NCI-H187 (cell line): ENCODE measurements at places on chromosomes 1 and 21.

DNA sequence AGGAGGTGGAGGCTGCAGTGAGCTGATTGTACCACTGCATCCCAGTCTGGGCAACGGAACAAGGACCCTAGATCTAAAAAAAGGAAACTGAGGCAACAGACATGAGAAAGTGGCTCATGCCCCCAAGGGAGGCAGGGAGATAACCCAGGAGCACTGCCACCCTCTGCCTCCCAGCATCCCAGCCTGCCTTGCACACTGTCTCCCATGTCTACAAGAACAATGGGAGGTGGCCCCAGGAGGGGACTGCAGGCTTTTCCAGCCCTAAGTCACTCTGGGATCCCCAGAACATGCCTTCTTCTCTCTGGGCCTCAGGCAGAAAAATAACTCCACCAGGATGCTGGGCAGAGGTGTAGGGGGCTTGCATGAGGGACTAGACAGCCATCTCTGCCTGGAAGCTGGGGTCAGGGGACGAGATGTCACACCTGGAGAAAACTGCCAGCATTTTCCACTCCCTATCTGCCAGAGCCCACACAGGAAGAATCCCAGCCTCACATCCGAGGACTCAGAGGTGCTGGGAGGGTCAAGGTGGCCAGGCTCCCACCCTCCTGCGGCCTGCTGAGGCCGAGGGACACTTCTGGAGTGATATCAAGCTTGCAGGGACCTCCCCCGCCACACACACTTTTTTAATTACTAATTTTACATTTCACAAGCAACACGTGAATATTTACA lies 21.4 kb downstream of the RUNX3 start:
- DNase-seq = no peak

DNA sequence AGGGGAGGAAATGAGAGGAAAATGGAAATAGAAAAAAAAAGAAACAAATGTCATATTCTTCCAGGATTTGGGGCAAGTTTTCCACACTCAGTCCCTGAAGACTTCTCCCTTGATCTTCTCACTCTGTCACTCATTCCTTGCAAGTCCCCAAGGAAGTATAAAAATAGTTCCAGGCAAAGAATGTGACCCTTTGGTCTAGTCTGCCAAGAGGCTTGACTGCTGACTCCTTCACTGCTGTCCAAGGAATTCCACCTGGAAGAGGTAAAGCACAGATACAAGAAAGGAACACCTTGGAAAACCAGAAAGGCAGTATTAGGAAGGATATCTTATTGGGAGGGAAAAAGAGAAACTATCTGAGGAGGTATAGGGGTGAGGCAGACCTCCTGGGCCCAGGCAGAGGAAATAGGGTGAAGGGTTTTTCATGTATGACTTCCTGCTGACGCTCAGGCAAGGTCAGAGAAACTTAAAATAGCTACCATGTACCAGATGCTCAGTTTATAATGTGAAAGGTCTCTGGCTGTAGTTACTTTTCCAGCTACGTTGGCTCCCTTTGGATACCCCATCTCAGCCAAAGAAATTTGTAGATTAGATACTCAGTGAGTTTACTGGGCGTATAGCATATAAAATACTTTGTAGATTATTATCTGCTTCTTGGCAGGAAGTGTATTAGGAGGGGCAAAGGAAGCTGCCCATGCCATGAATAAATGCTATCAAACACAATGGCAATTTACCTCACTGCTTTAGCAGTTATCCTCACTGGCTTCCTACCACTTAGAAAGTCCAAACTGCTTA lies 2.0 kb upstream of the GJA5 start:
- no peak for DNase-seq

GRCh38 chr1:234899041-234899729 lies 229.5 kb downstream of the TOMM20 start:
- DNase-seq = peak; percentile 16

GRCh38 chr1:220787069-220787619 lies 431 bp downstream of the MTARC1 start:
- DNase-seq = no peak

DNA sequence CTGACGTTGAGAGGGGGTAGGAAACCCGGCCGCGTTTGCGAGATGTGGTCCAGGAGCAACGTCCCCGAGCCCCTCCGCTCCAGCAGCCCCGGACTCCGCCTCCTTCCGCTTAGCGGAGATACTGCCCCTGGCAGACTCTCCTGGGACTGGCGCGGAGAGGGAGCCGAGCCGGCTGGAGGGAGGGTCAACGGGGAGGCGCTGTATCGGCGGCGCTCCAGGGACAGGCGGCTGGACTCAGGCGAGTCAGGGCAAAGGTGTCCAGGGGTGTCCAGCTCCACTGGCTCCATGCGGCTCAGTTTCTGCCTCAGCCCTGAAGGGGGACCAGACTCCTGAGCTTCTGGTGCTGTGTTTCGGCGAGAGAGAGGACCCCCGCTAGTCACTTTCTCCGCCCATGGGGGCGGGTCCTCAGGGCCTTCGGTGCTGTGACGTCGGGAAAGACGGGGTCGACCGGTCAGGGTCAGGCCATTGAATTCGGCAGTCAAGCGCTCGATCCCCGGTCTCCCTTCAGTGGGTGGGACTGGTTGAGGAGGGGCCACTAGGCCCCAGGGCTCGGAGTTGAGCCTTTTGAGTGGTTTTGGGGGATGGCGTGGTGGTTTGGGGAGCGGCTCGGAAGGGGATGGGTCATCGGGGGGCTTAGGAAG lies 2.8 kb upstream of the LIX1L start:
- peak; percentile 53 for DNase-seq

GRCh38 chr21:22993822-22994574 lies 1995.8 kb downstream of the NCAM2 start:
- DNase-seq = no peak

DNA sequence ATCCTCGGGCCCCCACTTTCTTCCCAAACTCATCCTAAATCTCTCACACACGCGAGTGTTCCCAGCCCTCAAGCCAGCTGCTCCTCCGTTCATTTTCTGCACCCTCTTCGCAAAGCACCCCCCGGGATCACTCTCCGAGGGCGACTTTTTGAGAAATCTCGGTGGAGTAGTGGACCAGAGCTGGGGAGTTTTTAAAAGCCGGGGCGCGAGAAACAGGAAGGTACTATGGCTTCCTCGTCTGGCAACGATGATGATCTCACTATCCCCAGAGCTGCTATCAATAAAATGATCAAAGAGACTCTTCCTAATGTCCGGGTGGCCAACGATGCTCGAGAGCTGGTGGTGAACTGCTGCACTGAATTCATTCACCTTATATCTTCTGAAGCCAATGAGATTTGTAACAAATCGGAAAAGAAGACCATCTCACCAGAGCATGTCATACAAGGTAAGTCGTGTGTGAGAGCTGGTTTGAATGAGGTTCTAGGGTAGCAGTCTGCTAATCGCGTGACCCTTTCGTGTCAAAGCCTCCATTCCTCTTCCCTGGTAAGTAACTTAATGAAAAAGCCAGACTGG lies 800 bp downstream of the DR1 start:
- DNase-seq = peak; percentile 9

- no peak for DNase-seq
These were observed 20.0 kb downstream of the CACNA1E start for GRCh38 chr1:181503171-181503810.

GRCh38 chr1:59952065-59952464 lies 25.5 kb upstream of the CYP2J2 start:
- DNase-seq = no peak

DNA sequence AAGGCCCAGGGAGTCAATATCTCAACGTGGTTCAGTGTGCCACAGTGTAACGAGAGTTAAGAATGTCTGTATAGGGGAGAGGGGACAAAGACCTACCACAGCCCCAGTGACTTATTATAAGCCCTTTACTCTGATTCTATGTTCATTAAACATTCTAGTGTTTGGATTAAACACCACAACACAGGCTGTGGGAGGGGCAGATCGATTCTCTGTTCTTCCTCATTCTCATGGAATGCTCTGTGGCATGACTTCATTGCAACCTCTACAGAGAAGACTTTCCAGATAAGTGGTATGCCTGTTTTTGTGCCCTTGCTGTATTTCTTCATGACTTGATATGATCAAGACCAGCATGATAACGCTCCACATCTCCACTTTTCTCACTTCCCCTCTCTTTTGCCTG lies 39.0 kb upstream of the CD5L start:
- DNase-seq = no peak

- DNase-seq = no peak
These were observed 95.1 kb upstream of the F3 start for GRCh38 chr1:94636624-94637023.

- DNase-seq = no peak
These were observed 38.4 kb downstream of the NEK2 start for GRCh38 chr1:211637066-211637465.

DNA sequence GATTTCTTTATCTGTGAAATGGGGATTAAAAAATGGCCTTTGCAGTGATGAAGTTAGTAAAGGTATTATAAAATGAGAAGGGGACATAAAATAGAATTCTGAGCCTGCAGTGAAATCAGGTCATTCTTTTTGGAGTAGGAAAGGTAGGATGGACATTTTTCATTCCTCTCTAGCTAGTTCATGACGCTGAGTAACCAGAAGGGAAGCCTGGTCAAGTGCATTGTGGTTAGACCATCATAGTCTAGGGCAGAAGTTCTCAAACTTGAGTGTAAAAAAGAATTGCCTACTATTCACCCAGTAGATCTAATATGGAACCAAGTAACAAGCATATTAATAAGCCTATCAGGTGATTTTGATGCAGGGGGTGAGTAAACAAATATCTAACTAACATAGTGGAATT lies 50.8 kb downstream of the TGFB2 start:
- no peak for DNase-seq

- DNase-seq = no peak
These were observed 74.5 kb upstream of the B3GALT2 start for GRCh38 chr1:193260896-193261295.

GRCh38 chr1:169260478-169261151 lies 107.0 kb downstream of the NME7 start:
- DNase-seq = no peak

DNA sequence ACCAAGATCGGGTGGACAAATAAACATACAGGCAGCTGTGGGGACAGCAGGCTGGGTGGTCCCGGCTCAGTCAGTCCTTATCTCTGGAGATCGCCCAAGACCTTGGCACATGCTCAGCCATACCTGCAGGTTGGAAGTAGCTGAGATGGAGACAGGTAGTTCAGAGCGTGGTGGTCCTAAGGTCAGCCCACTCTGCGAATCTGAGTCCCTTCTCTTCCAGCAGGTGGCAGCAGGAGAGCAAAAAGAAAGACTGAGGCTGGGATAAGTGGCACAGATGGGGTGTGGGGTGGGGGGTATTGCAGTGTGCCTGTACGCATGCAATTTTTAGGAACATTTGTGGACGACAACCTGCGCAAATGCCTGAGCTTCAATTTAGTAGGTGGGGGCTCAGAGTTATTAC lies 104.9 kb downstream of the TENT5C start:
- DNase-seq = no peak

GRCh38 chr1:175314300-175314699 lies 121.7 kb upstream of the KIAA0040 start:
- no peak for DNase-seq

GRCh38 chr1:229248821-229249817 lies 21.8 kb upstream of the RAB4A start:
- no peak for DNase-seq

DNA sequence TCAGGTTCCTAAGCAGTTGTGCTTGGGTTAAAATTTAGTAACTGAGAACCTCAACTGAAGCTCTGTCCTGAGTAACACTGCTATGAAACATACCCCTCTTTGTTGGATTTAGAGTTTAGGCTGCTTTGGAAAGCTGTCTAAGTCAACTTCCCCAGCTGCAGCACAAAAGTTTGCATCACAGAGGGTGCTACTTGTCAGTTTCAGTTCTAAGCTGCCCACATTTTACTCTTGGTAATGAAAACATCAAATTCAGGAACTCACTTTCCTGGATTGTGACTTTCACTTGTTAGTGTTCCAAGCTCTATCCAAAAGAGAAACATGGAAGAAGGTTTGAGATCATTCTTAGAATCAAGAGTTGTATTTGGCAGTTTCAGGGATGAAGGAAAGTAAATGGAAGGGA lies 191.7 kb upstream of the NFIA start:
- DNase-seq = no peak

- no peak for DNase-seq
These were observed 29.4 kb upstream of the USP24 start for GRCh38 chr1:55244476-55245099.

- no peak for DNase-seq
These were observed 2.1 kb downstream of the KIF26B start for GRCh38 chr1:245156736-245157505.

GRCh38 chr1:194067772-194068171 lies 881.4 kb upstream of the B3GALT2 start:
- DNase-seq = no peak

- DNase-seq = no peak
These were observed 47.1 kb upstream of the NEK2 start for GRCh38 chr1:211722277-211723175.

GRCh38 chr1:210741564-210741963 lies 392.4 kb downstream of the KCNH1 start:
- no peak for DNase-seq

- DNase-seq = no peak
These were observed 14.9 kb downstream of the COLGALT2 start for GRCh38 chr1:184022668-184023067.

DNA sequence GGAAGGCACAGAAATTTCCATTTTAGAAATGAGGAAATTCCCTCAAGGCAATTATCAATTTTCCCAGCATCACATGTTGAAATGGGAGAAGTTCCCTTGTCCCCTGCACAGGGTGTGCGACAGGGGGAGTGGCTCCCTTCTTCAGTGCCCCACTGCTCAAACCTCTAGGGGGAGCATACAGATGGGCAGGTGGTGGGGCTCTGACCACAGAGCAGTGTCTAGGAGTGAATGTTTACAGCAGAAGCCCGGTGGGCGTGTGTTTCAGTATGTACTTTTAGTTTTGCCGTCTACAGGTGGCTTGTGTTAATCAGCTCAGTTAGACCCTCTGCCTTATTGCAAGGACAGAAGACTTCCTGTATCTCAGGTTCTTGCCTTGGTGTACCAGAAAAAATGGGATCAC lies 493.7 kb upstream of the PLXNA2 start:
- no peak for DNase-seq

GRCh38 chr21:29712818-29713217 lies 227.0 kb downstream of the GRIK1 start:
- DNase-seq = no peak

- DNase-seq = no peak
These were observed 2.3 kb downstream of the MX1 start for GRCh38 chr21:41428311-41428710.

DNA sequence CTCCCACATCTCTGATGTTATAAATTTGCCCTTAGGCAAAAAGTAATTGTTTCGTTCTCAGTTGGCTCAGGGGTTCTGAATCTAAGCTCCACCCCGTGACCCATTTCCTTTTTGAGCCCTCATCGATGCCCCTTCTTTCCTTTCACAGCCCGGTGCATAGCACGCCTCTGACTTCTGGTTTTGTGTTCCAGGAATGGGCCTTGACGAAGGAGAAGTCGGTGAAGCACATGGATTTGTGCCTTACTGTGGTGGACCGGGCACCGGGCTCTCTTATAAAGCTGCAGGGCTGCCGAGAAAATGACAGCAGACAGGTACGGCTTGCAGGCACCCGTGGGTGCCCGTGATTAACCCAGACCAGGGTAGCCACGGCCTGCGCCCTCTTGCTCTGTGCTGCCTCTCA lies 151.9 kb downstream of the PGBD5 start:
- no peak for DNase-seq
